ENCODE measurements at places on chromosomes 6 and 20.
A peak's percentile ranks its signal among the peaks of the same experiment; 100 is the strongest.

DNA sequence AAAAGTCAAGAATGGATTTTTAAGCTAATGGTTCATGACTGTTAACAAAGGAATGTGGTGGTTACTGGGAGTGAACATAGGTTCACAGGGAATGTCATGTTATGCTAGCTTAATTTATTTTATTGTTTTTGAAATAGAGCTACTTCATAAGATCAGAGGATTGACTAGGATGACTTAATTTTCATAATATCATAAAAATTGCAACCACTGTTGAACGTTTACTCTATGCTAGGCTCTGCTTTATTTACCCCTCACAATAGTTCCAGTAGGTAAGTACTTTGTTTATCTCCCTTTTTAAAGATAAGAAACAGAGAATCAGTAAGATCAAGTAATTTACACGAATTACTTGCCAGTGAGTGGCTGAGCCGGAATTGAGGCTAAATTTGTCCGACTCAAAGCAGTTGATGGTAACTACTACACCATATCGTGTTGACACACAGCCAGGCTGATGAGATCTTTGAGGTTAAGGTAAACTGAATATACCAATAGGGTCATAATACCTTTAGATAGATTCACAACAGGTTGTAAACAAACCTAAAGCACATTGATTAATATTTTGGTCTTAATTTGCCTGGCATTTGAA lies 194.6 kb upstream of the CITED2 start:
- no peak for DNase-seq

GRCh38 chr6:143005816-143006215 lies 54.9 kb upstream of the AIG1 start:
- DNase-seq = no peak

GRCh38 chr6:69185276-69185675 lies 550.2 kb downstream of the ADGRB3 start:
- no peak for DNase-seq

- DNase-seq = no peak
Measured at GRCh38 chr6:31752739-31753319, 9.6 kb upstream of the SAPCD1 start.

- no peak for DNase-seq
Measured at GRCh38 chr6:34229877-34230276, 6.8 kb upstream of the HMGA1 start.

GRCh38 chr6:31169123-31169857 lies 1.2 kb downstream of the POU5F1 start:
- no peak for DNase-seq

DNA sequence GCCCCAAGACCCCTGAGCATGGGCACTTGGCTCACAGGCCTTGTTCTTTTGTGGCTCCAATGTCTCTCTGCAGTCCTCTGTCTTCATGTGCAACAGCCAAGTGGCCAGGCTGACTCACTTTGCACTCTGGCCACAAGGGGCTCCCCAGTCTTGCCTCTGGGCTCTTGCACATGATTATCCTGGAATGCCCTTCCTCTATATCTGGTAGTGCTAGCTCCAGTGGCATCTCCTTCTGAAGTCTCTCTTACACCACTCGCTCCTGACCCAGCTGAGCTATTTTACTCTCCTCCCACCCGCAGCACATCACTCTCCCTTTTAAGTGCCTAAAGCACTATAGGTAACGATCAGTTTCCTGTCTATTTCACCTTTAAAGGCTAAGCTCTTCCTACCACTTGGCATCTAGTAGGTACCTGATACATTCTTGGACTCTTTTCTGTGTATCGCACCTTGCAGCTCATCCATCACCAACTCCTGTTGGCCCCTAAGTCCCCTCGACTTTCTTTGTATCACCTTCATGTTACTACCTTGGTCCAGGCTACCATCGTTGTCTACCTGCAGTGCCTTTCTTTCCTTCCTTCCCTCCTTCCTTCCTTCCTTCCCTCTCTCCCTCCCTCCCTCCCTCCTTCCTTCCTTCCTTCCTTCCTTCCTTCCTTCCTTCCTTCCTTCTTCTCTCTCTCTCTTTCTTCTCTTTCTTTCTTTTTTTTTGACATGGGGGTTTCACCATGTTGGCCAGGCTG lies 211.9 kb upstream of the RNF24 start:
- DNase-seq = no peak

DNA sequence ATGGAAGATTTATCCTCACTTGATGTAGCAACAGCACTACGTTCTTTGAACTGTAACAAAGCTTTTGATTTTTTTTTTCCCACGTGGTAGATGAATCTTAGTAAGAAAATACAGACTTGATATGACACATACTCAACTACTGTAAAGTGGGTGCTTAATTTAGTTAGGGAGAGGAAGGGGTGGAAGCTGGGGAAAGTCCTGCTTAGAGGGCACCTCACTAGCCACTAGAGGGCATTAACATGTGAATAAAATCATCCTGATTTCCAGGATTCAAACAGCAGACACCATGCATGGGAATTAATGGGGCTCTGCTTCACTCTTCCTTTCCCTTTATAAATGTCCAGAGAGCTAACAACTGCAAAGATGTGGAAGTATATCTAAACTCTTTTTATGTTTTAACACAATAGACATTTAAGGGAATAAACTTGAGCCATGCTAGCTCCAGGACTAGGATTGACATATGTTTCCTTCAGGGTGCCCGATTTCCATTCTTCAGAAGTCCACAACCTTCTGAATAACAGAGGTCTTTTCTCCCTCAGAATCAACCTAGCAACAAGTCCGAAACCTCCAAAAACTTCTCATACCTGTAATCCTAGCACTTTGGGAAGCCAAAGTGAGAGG lies 250.1 kb downstream of the ATXN1 start:
- no peak for DNase-seq

GRCh38 chr20:24096264-24096663 lies 107.7 kb upstream of the GGTLC1 start:
- DNase-seq = no peak

DNA sequence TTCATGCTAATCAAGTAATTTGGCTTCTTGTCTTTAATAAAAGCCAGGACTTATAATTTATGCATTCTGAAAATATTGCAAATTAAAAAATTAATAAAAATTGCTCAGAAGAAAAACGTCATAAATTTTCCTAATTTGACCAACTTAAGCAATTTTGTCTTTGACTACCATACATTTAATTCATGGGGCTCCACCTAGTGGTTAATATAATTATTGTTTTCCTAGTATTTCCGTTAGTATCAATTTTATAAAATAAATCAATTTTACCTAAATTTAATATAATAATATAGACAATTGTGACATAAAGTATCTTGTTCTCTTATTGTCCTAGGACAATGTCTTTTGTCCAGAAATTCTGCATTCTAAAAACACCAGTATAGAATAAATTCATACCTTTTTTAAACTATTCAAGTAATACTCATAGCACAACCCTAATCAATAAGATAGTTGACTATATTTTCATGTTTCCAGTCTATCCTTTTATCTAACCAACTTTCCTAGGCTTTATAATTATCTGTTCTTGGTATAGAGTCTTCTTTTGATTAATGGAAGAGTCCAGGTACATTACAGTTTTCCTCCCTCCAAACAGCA lies 319.9 kb downstream of the TRDN start:
- no peak for DNase-seq

DNA sequence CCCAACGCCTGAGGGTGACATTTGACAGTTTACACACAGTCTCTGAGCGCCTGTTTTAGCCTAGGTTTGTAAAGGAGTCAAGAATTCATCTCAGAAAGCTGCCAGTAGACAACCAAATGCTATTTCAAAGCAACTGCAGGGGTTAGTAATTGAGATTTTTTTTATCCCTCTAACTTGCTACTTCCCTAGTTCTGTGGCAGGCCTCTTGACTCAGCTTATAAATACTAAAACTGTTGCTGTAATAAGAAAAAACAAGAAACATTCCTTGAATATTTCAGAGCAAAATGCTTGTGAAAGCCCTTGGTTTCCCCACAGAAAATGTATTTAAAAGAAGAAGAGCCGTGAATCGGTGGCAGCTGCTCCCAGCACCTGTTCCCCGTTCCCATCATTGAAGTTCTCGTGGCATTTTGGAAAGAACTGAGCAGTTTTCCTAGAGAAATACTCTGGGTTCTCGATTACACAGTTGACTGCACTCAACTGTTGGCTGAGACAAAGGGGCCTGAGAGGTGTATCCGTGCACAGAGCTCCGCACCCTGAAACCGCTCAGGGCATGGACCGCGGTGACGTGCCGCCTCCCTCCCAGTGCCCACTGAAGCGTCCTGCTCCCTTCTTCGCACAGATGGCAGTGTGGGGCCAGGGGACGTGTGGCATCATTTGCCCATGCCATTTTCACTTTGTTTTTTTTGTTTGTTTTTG lies 20.9 kb downstream of the DLL1 start:
- no peak for DNase-seq

GRCh38 chr20:48839154-48839917 lies 11.5 kb upstream of the PREX1 start:
- DNase-seq = no peak

DNA sequence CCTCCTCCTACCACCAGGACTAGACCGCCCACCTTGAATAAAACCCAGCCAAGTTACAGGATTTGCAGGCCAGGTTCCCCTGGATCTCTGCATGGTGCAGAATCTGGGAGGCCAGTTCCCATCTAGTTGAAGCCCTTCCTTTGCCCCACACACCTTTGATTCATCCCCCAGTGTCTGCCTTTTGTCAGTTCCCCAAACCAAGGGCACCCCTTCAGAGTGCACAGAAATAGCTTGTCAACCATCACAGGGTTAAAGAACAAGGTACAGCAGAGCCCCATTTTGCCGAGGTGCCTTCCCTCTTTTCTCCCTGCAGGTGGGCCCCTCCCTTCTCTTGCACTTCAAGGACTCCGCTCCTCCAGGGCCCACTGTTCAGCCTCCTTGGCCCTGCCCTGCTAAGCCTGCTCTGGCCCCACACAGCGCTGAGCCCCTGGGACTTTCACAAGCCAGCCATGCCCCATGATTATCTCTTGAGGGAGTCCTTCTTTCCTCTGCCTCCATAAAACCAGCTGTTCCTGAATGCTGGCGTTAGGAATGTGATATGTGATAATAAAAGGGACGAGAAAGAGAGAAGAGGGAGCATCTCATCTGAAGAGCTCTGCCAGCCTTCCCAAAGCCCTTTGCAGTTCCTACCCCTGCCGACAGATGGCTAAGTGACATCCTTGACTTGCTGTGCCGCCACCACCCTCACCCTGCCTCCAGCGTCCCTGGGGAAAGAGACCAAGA lies 280.3 kb downstream of the CDC5L start:
- DNase-seq = no peak

GRCh38 chr6:89829472-89830169 lies at the start of gene CASP8AP2:
CASP8AP2 (plus strand) TSS chr6:89829880.
- DNase-seq = peak; percentile 92

GRCh38 chr6:1619673-1620503 lies 10.2 kb downstream of the FOXC1 start:
- DNase-seq = no peak
